ENCODE measurements at places on chromosomes 11 and 22. TPM values are rescaled to one million over a fixed set of nuclear protein-coding genes. Genes with fewer than 3 reads are reported as not detected.

SPTBN2 gene
- polyA plus RNA-seq: 8.0 TPM

GAS2 gene
- polyA plus RNA-seq: 11.9 TPM

FJX1 gene
- polyA plus RNA-seq: 3.9 TPM

NOX4 gene
- polyA plus RNA-seq: 4.7 TPM

- DNase-seq: peak; percentile 36
These were observed 3.4 kb downstream of the GRK2 start for GRCh38 chr11:67269401-67270255.

- DNase-seq: no peak
These were observed 17.7 kb upstream of the TMEM123 start for GRCh38 chr11:102470251-102470650.

GRCh38 chr22:23753385-23753784 lies 840 bp downstream of the VPREB3 start:
- no peak for DNase-seq

- DNase-seq: peak; percentile 30
These were observed 39.9 kb downstream of the SGSM3 start for GRCh38 chr22:40410272-40410671.

- no peak for DNase-seq
These were observed 17.9 kb upstream of the TENM4 start for GRCh38 chr11:79458709-79459108.

GRCh38 chr11:20177136-20177535 lies 16.9 kb upstream of the DBX1 start:
- no peak for DNase-seq

DNA sequence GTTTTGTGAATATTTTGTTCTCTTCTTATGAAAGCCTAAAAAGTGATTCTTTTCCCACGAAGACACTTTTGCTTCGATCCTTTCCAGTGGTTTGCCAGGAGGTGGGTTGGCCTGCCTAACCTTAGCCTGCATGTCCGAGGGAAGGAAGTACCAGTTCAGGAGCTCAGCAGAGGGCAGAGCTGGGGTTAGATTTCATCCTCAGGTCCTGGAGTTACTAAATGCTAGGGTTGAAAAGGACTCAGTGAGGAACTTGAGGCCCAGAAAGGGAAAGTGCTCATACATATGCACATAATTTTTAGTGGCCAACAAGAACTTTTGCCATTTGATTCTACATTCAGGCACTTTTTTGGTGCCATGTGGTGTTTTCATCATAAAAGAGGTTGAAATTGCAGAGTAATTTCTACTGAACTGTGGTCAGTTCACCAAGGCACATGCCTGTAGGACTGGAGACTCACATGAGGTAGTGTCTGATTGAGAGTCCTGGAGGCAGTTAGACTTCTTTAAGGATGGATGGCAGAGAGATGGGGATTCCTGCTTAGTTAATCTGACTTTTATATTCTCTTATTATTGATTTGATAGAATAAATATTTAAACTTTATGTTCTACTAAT lies 36.7 kb downstream of the NCAM1 start:
- no peak for DNase-seq

DNA sequence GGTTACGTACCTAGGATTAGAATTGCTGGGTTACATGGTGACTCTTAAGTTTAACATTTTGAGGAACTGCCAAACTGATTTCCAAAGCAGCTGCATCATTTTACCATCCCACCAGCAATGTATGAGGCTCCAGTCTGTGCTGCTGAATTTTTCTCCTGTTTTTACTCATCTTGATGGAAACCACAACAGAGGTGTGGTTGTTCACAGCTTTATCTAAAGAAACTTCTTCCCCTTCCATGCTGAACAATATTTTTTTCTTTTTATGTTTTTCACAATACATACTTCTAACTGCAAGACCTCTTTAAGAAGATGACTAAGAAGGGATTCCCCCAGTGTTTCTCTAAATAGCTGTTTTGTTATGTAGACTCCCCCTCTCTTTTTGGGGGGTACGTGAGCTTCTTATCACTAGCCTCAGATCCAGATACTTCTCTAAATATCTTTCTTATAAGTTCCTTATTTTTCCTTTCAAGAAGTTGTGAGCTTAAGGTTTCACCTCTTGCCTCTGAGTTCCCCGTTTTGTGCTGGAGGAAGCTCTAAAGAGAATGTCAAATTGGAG lies 24.0 kb downstream of the TCP11L1 start:
- no peak for DNase-seq

DNA sequence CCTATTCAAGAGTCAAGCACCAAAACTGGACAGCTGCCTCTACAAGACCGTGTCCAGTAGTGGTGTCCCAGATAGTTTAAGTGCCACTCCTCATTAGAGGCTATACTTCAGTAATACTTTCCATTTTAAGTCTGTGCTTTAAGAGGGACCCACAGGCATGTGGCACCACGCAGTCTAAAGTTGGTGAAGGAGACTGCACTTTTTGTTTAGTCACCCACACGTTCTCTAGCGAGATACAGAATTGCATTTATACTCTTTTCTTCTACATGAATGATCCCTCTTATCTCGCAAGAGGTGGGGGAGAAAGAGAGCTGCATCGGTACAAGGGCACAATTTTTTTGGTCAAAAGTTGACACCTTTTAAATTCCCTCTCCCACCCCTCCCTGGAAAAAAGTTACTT lies 41.5 kb downstream of the DDX6 start:
- DNase-seq: peak; percentile 37

DNA sequence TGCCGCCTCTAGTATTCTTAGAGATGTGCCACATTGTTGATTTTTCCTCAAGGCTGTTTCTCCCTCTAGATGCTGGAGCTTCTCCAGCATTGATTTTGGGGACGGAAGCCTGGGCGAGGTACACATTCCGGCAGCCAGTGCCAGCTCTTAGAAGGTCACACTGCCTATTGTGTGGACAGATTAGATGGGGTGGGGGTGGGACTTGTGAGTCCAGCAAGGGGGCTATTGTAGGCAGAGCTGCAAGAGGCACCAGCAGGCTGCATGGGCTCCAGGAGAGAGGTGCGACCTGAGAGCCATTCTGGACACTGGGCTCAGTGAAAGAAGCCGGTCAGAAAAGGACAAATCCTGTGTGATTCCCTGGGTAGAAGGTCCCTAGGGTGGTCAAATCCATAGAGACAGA lies 12.4 kb downstream of the C11orf21 start:
- peak; percentile 19 for DNase-seq

DNA sequence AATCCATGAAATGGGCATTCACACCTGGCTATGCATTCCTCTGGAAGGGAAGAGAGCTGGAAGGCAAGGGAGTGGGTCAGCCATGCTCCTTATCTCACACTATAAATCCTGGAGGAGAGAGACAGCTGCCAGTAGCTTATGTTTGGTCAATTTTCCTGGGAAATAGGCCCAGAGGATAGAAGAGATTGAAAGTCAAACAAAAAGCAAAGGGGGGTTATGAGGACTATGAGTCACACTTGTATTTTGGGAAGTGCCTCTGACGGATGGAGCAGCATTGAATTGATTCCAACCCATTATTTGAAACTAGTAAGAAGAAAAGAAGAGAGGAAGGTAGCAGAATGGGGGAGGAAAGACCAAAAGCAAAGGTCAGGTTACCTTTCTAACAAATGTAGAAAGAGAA lies 25.0 kb downstream of the SNX19 start:
- DNase-seq: no peak

GRCh38 chr11:36109850-36110606 lies 166.2 kb downstream of the LDLRAD3 start:
- no peak for DNase-seq

DNA sequence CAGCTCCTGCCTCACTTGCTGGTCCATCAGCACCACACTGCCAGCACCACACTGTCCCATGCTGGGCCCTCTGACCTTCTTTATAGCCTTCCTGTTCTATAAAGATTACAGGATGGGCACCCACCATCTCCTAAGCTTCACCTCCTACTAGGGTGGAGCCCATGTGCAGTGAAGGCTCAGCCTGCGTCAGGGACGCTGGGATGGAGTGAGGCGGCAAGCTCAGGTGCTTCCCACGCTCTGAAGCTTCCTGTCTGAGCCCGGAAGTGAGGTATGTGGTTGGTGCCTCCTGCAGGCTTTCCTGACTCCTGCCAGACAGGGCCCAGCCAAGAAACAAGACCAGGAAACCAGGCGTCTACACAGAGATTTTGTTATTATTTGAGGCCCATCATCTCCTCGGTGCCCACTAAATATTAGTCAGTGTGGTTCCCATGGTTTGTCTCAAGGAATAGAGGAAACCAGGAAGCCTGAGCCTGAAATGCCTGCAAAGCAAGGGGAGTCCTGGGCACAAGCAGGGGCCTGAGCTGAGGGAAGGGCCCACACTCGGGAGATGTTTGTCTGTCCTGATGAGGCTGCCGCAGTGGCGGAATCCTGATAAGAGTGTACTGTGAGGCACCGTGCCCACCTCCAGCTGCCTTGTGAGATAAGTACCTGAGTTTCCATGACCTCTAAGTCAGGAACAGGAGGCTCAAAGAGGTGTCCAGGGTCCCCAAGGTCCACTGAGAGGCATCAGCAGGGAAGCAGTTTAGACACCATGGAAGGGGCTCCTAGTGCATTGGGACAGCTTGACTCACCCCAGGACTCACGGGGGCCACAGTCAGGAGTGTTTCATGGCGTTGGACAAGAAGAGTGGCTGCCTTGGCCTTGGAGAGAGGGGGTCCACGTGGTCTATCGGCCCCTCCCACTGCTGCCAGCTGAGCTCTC lies 22.0 kb downstream of the RSPH14 start:
- DNase-seq: no peak

Data from left lung (tissue), 14 donors.